ENCODE measurements at places on chromosomes 6 and 20.
A peak's percentile ranks its signal among the peaks of the same experiment; 100 is the strongest.

DNA sequence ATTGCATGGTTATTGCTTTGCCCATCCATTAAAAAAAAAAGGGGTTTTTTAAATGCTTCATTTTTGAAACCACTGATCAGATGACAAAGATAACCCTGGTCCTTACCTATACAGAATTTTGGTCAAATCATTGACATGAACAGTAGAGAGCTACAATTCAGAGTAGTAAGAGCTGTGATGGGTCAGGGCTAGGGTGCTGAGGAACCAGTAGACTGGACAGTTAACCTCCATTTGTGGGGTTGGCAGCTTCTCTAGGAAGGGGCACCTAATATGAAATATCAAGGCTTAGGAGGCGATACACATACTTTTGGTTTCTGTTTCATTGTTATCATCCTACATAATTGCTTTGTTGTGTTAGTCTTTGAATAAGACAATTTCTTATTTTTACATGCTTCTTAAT, 55.1 kb downstream of the ORC3 start:
- DNase-seq: no peak

- no peak for DNase-seq
Observed at GRCh38 chr6:169256518-169256917, 2.9 kb upstream of the THBS2 start.

GRCh38 chr20:32522776-32523612, 62.1 kb downstream of the NOL4L start:
- no peak for DNase-seq

- no peak for DNase-seq
Observed at GRCh38 chr6:26045928-26046368, 41.3 kb upstream of the HFE start.

DNA sequence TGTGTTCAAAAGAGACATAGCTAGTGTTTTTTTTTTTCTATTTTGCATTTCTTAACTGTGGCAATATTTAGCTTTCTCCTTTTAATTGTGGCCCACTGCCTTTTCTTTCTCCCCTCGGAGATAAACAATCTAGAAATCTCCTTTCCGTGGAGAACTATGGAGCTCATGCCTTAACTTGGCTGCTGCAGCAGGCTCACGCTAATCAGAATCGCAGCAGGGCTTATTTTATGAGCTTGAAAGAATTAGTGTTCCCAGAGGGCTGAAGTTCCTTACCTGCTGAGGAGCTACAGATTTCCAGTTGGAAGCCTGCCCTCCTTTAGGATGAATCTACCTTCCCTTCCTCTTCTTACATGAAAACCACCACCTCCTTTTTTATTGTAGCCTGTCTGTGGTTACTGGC, 35.6 kb downstream of the CTNNBL1 start:
- DNase-seq: no peak

DNA sequence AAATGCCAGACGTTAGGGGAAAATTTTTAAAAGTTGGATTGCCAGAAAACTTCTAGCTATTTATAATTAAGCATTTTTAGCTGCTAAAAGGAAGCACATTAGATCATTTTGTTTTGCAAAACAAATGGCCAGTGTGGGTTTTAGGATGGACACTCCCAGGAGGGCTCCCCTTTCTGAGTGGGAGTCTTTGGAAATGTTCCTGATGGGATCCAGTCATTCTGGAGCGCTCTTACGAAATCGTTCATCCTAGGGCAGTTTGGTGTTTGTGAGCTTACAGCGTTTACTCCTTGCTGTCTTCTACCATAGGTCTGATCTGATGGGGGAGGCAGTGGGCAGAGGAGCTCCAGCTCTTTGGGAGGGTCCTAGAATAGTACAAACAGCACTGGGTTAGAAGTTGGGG, 14.7 kb downstream of the GNAS start:
- DNase-seq: no peak

GRCh38 chr6:90537723-90538258, 49.1 kb downstream of the MAP3K7 start:
- no peak for DNase-seq

GRCh38 chr6:134198093-134198492, 119.8 kb downstream of the SGK1 start:
- DNase-seq: no peak

- no peak for DNase-seq
Observed at GRCh38 chr6:158751921-158752320, 67.2 kb downstream of the EZR start.

- DNase-seq: no peak
Observed at GRCh38 chr20:14445902-14446301, 108.5 kb upstream of the FLRT3 start.

DNA sequence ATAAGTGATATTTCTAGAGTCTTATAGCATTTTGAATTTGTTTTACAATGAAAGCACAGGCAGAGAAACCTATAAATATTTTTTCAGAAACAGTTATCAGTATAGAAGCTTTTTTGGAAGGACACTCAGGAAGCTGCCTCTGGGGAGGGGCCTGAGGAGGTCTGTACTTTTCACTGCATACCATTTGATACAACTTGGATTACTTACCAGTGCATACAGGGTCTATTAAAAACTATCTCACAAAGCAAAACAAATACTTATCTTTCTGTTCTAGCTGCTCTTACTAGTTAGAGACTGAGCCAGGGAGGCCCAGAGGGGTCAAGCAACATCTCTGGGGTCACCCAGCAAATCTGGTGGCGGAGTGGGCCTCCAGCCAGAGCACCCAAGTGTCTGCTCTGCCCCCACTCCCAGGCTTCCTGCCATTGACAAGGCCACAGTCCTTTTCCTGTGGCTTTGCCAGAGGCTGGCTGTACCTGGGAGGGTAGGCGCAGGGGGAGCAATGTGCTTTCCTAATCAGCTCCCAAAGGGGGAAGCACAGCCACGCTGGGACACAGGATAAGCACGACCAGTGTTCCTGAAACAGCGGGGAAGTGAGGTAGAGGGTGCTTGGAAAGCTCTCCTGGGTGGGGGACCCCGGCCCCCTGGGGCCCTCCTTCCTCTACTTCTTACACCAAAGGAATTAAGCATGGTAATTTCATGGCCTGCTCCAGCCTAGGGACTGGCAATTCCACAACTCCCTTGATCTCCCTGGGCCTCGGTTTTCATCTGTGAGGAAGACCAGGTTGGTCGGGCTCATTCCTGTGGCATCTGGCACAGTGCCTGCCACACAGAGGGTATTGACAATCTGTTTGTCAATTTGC, 7.8 kb downstream of the TCF15 start:
- no peak for DNase-seq

DNA sequence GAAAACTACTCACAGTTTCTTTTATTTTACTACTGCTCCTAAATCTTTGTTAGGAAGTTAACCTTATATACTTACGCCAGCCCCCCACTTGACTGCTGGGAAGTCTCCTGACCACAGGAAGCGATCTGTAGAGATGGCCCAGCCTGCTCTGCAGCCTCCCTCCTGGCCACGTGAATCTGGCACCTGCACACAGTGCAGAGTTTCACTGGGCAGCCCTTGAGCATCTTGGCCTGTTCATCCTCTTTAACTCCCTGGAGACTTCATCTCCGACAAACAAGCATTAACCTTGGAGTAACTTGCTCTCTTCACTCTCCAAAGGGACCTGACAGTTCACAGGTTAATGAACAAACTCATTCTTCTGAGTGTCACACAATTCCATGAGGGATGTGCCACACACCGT, 294.1 kb downstream of the BTBD9 start:
- no peak for DNase-seq

GRCh38 chr20:39222101-39222500, 260.0 kb downstream of the DHX35 start:
- no peak for DNase-seq

DNA sequence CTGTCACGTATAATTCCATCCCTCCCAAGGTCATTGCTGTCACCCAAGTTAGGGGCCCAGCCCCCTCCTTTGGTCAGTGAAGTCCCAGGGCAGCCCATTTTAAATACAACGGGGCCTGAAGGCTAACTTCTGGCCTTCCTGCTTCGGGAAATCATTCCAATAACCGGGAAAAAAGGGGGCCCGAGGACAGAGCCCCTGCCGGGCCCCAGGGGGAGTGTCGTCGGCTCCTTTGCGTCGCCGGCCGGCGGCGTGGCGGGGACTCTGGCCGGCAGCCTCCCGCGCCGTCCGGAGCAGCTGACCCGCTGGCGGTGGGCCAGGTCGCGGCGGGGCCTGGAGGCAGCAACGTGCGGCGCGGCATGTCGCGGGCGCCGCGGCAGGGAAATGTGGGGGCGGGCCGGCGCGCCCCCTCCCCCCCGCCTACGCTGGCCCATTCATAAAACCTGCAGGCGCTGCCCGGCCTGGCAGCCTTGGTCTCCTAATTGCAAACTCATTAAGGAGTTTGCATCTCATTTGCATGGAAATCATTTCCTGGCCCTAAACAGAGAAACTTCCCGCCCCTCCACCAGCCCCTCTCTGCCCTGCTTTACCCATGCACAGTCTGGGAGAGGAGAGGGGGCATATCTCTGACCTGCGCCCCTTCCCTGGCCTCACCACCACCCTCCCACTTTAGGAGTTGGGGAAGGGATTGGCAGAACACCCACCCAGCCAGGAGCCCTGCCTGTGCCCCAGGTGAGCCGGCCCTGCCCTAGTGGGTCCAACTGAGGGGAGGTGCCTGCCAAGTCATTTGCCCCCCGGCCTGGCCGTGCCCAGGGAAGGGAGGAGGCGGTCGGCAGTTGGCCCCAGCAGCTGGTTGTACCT, 50.7 kb downstream of the MRPL14 start:
- DNase-seq: no peak

- DNase-seq: peak; percentile 31
Observed at GRCh38 chr6:154232013-154232910, 124.3 kb downstream of the IPCEF1 start.

- DNase-seq: no peak
Observed at GRCh38 chr6:42745083-42745639, 742 bp downstream of the TBCC start.

DNA sequence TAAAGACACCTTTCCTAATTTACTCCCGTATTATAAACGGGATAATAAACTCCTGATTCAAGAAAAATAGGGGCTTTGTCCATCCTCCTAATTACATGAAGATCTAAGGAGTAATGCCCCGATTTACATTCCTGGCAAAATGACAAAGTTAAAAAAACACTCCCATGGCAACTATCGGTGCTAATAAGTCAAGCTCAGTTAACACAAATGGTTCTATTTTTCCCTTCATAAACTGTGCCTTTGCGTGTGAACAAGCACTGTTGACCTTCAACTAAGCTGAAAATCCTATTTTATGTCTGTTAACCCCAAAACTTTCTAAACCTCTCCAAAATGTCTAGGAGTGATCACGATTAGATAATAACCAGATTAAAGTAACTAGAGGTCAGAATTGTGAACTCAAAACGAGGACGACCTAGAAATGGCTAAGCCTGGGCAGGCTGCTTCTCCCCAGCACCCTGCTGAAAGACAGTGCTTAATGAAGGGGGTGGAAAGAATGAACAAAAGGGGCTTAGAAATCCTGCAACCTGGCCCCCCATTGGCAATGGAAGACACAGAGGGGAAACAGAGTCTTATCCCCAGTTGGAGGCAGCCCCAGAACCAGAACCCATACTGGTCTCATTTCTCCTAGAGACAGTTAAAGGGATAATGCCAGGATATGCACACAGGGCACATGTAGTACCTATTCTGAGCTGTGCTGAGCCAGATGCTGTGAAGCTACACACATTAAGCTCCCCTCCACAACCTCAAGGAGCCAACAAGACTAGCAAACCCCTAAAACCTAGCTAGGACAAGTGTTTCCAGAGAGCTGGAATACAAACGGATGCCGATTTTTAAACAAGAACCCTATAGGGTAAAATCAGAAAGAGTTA, 23.0 kb downstream of the SLC23A2 start:
- no peak for DNase-seq

GRCh38 chr20:13930281-13930680, 60.1 kb downstream of the SEL1L2 start:
- no peak for DNase-seq

- no peak for DNase-seq
Observed at GRCh38 chr20:63208346-63208909, 7.5 kb downstream of the YTHDF1 start.

DNA sequence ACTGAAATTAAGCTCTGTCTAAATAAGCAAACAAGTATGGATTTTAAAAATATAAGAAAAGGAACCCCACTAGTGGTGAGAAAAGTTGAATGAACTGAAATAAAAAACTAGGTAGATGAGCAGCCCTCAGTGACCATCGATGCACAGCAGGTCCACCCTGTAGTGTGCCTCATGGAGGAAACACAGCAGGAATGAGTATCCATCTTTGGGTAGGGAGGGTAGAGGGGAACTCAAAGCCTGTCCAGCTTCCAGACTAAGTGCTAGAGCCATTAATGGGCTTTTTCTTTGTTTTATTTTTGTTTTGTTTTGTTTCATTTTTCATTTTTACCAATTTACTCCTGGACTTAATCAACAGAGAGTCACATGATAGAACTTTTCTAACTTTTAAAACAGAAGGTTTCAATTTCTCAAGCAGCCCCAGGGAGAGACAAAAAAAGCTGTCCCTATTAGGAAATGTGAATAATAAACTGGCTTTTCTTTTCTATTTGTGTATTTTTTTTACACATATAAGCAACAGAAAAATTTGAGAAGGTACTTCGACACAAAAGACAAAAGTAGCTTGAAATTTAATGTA, 700.6 kb downstream of the HACE1 start:
- DNase-seq: no peak

GRCh38 chr20:2814076-2814475, 711 bp upstream of the C20orf141 start:
- no peak for DNase-seq

GRCh38 chr6:116206231-116206903, 47.5 kb downstream of the TSPYL4 start:
- no peak for DNase-seq

- DNase-seq: no peak
Observed at GRCh38 chr6:130744576-130745366, 82.4 kb upstream of the SMLR1 start.

GRCh38 chr6:56348578-56348977, 101.2 kb upstream of the COL21A1 start:
- DNase-seq: no peak

- DNase-seq: no peak
Observed at GRCh38 chr6:91904586-91905164, 1317.8 kb upstream of the MAP3K7 start.

DNA sequence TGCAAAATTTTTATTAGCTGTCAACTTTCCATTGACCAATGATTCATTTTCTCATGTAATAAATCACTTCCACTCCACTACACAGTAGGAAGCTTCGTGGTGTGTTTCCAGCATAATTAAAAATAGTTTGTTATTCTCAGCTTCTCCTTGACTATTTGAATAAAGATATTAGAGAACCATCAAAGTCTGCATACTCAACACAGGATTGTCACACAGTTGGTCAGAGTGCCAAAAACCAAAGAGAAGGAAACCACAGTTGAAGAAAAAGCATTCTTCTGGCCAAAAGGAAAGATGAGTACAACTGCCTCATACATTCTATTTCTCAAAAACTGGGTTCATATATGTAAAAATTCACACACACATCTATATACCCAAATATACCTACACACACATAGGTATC, 455.1 kb upstream of the HSF2 start:
- DNase-seq: peak; percentile 70

- no peak for DNase-seq
Observed at GRCh38 chr6:134954272-134955000, 4.5 kb upstream of the ALDH8A1 start.

DNA sequence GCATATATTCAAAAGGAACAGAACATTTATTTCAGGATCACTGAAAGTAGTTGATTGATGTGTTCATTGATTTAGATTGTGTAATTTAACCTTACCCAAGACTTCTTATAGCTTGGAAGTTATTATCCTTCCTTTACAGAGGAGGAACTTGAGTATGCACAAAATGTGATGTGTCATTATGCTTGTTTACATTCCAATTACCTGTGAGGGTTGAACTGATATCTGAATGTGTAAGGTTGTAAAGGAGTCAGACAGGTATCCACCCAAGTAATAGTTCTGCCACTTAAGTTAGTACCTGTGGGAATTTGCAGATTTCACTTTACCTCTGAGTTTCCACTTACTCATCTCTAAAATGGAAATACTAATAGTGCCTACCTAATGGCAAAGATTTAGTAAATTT, 668.2 kb downstream of the DOK5 start:
- no peak for DNase-seq
